H4 (cell line): ENCODE measurements at places on chromosomes 3 and 15. TPM values are rescaled to one million over a fixed set of nuclear protein-coding genes. Genes with fewer than 3 reads are reported as not detected.

GRCh38 chr3:38268087-38268486 lies 2.5 kb downstream of the SLC22A13 start:
- no peak for DNase-seq

Gene POPDC2
- total RNA-seq: 0.06 and 0.54 TPM in 2 replicates

DNA sequence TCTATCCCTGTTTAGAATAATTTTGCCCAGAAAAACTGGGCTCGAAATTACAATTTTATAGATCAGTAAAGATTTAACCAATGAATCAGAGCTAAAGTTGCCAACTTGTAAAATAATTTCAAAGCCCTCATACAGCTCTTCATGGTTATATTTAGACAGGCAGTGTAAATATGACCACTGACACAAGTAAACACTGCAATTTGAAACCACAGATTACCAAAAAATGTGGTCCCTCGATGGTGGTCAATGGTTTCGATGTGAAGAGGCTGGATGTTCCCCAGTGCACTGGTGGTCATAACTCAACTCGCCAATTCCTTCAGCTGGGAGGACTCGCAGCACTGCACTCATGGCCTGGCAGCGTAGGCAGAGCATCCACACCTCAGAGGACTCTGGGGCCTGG lies 28.6 kb downstream of the LRTM1 start:
- no peak for DNase-seq

- DNase-seq: peak; percentile 68
Measured at GRCh38 chr3:115092220-115092791, 54.8 kb downstream of the ZBTB20 start.

DNA sequence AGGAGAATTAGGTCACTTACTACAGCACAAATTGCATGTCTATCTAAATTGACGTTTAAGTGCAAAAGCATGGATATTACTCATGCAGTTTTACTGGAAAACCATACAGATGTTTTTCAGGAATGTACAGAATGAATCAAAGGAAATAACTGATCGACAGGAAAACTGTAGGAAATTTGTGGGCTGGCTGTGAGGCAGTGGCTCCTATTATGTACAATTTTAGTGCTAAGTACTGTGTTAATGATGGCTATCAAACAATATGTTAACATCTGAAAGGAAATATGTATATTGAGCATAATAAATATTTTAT lies 6.9 kb downstream of the NUDT16 start:
- DNase-seq: no peak

GRCh38 chr3:193853511-193854219 lies 260.7 kb downstream of the OPA1 start:
- DNase-seq: peak; percentile 37

- peak; percentile 30 for DNase-seq
Measured at GRCh38 chr3:165383381-165383780, 187.2 kb upstream of the SLITRK3 start.

- peak; percentile 74 for DNase-seq
Measured at GRCh38 chr3:38031022-38031994, 1.9 kb upstream of the PLCD1 start.

GRCh38 chr15:55239440-55240124 lies 42.8 kb upstream of the RSL24D1 start:
- DNase-seq: no peak

GRCh38 chr3:188021502-188022040 lies 132.4 kb upstream of the LPP start:
- DNase-seq: peak; percentile 78

GRCh38 chr3:39362192-39362591 lies 21.0 kb upstream of the SLC25A38 start:
- DNase-seq: no peak

- DNase-seq: no peak
Measured at GRCh38 chr15:79440355-79440908, 8.3 kb downstream of the MINAR1 start.

DNA sequence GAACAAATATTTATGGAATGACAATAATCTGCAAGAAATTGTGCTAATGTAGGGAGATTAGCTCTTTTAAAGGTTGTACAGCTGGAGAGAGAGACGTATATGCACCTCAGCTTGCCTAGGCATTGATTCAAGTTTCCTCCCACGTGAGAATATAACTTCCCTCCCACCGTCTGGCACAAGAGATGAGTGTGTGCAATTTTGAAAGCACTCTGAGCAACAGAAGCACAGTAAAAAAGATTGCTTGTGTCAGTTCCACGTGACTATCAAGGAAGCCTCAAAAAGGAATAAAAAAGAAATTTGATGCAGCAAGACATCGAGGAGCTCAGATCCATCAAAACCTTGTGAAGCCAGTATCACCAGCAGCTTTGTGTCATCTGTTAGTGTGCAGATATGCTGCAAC lies 435.3 kb downstream of the TUSC7 start:
- DNase-seq: no peak

- DNase-seq: peak; percentile 31
Measured at GRCh38 chr3:69855436-69856162, 116.3 kb downstream of the MITF start.

- no peak for DNase-seq
Measured at GRCh38 chr3:19347671-19348070, 199.4 kb downstream of the KCNH8 start.

- DNase-seq: no peak
Measured at GRCh38 chr3:52771334-52771681, 568 bp upstream of the NEK4 start.

GRCh38 chr3:22887664-22888291 lies 315.3 kb upstream of the UBE2E2 start:
- peak; percentile 6 for DNase-seq

- DNase-seq: no peak
Measured at GRCh38 chr3:188316021-188316722, 162.2 kb downstream of the LPP start.

DNA sequence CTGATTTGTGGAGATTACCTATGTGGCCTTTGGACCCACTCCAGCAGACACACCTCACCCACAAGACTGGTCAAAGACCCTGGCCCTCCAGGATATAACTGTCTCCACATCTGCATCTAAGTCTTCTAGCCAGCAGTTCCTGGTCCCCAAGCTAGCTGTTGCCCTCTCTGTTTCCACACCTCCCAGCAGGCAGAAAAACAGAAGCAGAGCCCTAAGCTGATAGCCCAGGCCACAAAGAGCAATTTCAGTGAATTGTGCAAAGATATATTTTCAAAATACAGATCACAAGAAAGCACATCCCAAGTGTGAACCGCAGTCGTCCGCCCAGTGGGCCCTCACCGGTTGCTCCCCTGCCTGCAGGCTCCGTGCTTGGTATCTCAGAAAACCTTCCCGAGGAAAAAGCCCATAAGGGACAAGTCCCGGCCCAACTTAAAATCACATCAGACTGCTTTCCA lies 2.6 kb downstream of the TNIK start:
- no peak for DNase-seq

Gene MINAR1
- 0.72 and 1.3 TPM in 2 replicates for total RNA-seq

- no peak for DNase-seq
Measured at GRCh38 chr3:122088531-122088930, 33.4 kb downstream of the CD86 start.

DNA sequence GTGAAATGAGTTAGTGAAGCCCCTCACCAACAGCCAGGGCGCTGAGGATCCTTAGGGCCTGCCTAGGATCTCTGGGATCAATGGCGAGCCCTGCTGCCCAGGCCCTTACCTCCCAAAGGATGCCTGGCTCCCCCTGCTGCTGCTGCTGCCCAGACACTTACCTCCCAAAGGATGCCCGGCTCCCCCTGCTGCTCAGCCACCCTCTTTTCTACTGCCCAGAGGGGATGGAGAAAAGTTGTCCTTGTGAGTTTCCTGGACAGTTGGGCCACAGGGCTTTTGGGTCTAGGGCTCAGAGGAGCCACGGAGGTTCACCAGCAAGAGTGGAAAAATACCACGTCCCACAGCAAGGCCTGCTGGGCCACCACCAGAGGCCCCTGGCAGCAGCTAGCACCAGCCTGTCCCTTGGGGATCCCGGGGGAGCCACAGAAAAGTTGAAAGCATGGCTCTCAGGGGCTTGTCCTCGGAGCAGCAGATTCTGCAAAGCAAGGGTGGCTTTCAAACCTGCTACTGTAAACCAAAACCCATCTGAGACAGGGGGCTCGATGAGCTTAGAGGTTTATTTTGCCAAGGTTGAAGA lies 59.4 kb downstream of the SLC6A6 start:
- DNase-seq: peak; percentile 45

DNA sequence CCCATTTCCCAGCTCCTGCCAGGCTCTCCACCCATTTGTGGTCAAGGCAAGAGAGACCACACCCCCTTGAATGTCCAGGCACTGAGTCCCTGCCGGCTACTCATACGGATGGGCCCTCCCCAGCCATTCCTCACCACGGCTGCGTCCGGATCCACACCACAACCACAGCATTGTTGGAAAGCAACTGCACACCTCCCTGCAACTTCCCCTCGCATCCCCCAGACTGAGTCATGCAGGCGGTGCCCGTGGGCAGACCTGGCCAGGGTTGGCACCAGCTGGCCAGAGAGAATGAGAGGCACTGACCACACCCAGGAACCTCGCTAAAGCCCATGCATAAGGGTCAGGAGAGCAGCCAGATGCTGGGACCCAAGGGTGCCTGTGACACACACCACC lies 30.5 kb downstream of the LOXL1 start:
- peak; percentile 97 for DNase-seq

Gene EAF2
- 3.4 and 4.3 TPM in 2 replicates for total RNA-seq

GRCh38 chr15:29533647-29534046 lies 264.0 kb upstream of the NSMCE3 start:
- DNase-seq: no peak

- no peak for DNase-seq
Measured at GRCh38 chr15:49406352-49407118, 16.5 kb upstream of the FGF7 start.

DNA sequence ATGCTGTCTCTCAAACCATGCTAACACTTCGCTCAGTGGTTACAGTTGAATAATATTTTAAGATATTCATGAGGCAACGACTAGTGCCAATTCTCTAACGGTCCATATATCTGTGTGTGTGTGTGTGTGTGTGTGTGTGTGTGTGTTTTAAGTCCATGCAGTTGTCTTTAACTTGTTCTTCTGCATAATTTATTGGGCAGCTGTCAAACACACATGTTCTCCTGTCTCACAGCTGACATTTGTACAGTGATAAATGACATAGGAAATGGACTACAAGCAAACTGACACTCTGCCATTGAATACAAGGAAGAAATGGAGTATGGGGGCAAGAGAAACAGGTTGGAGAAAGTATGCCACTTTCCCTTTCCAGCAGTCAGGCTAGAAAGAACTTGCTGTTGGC lies 172.0 kb downstream of the PDZRN3 start:
- DNase-seq: no peak

GRCh38 chr3:40649346-40649745 lies 124.6 kb downstream of the ZNF621 start:
- DNase-seq: no peak

Gene GP5
- not detected in 2 replicates for total RNA-seq

DNA sequence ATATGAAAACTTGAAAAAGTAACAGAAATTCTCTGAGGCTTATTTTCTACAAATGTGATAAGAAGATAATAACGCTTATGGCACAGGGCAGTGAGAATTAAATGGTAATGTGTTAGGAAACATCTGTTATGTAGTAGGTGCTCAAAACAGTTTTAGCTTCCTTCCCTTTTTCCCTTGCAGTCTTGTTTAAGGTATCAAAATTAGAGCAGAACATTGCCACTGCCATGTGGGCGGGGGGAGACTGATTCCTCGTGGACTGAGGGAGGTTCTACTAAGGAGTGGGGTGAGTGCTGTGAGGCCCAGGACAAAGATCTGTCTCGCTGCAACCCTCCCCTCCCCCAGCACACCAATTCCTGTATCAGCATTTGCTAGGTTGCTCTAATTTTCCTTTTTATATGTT lies 702.4 kb downstream of the TUSC7 start:
- no peak for DNase-seq

DNA sequence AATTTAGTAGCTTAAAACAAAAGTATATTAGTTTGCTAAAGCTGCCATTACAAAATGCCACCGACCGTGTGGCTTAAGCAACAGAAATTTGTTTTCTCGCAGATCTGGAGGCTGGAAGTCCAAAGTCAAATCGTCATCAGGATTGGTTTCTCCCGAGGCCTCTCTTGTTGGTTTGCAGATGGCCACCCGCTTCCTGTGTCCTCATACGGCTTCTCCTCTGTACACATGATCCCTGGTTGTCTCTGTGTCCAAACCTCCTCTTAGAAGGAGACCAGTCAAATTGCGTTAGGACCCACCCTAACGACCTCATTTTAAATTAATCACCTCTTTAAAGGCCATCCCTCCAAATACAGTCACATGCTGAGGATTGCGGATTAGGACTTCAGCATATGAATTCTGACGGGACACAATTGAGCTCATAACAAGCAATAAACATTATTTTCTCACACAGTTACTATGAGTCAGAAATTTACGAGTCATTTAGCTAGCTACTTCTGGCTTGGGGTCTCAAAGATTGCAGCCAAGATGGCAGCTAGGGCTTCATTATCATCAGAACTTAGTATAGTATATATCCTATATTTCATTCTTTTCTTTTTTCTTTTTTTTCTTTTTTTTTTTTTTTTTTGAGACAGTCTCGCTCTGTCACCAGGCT lies 58.4 kb downstream of the RPL39L start:
- DNase-seq: no peak

DNA sequence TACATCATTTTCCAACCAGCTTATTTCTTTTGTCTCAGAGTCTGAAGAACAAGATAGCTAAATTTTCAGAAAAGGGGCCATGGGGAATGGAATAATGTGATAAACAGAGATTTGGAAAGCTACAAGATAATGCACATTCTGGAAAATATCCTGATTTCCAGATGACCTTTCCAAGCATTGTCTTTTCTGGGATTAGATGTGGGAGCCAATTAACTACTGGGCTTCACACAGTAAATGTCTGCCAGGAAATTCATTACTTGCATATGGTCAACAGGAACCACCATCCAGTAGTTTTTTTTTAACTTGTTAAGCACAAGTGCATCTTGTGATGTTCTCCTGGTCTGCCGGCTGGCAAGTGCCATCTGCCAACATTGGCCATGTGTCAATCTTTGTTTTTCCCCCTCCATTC lies 131.1 kb upstream of the BFSP2 start:
- no peak for DNase-seq

DNA sequence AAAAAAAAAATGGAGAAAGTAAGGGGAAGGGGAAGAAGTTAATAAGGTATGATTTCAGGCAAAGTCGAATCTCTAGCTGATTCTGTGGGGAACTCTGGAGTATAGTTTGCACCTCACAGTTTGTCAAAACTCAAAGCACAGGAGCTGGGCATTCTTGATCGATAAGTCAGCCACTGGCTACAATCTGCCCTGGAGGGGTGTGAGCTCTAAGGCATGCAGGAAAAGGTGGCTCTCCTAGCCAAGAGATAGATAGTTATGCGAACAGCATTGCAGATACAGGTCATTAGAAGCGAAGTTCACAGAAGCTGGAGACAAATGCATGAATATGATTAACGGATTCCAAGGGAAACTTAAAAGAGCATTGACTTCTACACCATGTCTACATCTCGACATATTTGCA lies 952.6 kb downstream of the AGBL1 start:
- DNase-seq: no peak

Gene ANKRD34C
- 0.19 TPM in 1 of 2 replicates, not detected in the other for total RNA-seq

Gene LTF
- total RNA-seq: not detected in 2 replicates

- DNase-seq: no peak
Measured at GRCh38 chr15:66711260-66711659, 9.2 kb downstream of the SMAD6 start.

- no peak for DNase-seq
Measured at GRCh38 chr3:157920822-157921700, 185.2 kb downstream of the SHOX2 start.

- no peak for DNase-seq
Measured at GRCh38 chr15:39946862-39947261, 12.9 kb downstream of the EIF2AK4 start.

GRCh38 chr3:38360345-38360744 lies 13.8 kb downstream of the XYLB start:
- DNase-seq: no peak

GRCh38 chr15:55990998-55991397 lies 2.4 kb downstream of the NEDD4 start:
- no peak for DNase-seq
